HS-27A (cell line): ENCODE measurements at places on chromosomes 1 and 21.

GRCh38 chr1:29084196-29084521 is 39.5 kb downstream of the TMEM200B start:
- DNase-seq, result no peak

DNA sequence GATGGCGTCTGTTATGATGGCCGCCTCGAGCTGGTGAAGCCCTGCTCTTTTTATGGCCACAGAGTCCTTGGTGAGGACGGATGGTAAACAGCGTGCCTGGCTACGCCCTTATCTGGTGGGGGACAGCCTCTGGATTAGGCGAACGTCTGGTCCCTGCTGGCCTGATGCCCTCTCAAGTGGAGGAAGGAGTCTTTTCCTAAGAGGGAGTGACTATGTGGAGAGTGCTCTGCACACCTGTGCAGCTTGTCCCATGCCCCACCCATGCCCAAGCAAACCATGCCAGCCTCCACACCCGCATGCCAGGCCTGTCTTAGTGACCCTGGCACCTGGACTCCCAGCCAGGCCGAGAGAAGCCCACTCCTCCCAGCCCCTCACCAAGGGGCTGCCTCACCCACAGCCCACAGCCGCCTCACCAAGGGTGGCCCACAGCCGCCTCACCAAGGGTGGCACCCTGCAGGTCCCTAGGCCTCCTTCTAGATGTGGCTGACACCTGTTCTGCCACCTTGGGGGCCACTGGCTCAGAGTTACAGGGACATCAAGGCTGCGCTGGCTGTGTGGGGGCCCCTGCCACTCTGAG is 40.2 kb downstream of the WNT9A start:
- DNase-seq, result no peak

DNA sequence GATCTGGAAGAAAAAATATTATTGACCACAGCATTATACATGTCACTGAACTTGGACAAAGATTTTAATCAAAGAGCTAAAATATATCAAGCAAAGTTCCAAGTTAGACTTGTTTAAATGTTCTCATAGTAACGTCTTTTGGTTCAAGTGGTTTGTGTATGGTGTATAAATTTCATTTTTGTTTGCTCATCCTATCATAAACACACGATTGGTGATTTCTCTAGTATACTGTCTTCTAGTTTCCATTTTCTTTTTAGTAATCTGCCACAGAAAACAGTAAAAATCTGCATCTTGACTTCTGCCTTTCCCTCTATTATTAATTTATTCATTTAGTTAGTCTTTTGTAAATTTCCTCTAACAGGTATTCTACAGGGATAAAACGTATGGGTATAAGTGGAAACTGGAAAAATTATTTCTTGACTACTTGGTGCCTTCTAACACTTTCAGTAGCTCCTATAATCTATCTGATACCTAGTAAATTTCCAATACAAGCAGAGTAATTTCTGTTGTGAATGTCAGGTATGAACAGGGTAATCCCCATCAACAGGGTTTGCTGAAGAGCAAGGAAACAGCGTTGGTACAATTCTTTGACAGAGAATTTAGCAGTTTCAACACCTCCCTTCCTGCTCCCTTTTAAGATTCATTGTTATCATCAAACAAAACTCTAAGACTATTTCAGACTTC is 268.0 kb downstream of the PTPRC start:
- DNase-seq, result no peak

GRCh38 chr1:236253918-236254637 is 27.7 kb downstream of the ERO1B start:
- no peak for DNase-seq

GRCh38 chr1:66556161-66556611 is 22.2 kb downstream of the SGIP1 start:
- no peak for DNase-seq

DNA sequence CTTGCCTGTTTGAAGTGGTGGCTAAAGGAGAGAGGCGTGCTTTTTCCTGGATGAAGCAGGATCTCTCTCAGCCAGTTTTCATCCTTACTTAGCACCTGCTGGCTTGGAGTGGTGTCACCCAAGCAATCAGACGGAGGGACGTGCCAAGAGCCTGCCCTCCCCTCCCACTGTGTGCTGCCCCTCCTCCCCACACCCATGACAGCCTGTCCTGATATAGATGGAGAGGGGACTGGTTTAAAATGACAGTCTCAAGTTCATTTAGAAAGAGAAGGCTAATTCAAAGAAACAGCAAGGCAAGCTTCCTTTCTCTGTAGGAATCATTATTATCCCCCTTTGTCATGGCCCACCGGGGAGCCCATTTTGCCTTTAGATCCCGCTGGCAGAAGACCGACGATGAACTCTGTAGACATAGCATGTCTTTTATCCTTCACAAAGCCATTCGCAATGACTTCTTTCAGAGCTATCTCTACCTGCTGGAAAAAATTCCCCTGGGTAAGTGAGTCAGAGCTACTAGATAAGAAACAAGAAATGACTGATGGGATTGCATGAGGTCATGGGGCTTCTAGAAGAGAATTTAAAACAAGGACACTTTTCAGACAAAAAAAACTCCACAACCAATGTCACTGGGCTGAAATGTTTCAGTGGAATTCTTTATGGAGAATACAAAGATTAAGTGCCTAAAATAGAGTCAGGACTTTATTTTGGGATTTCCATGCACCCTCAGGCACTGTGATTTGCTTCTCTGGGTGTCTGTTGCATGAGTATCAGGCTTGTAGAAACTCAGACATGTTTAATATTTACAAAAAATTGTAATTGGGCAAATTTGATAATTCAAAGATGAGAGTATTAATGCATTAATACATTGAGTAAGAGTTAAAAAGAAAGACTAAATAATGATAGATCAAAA is at the start of gene NTMT2:
Gene NTMT2 (plus strand): TSS at position 190 of the 907 bp plus-strand sequence. CDS start 149 bp downstream, at position 339.
- DNase-seq, result no peak
